H1 (cell line): ENCODE measurements at places on chromosomes 6 and 20.

DNA sequence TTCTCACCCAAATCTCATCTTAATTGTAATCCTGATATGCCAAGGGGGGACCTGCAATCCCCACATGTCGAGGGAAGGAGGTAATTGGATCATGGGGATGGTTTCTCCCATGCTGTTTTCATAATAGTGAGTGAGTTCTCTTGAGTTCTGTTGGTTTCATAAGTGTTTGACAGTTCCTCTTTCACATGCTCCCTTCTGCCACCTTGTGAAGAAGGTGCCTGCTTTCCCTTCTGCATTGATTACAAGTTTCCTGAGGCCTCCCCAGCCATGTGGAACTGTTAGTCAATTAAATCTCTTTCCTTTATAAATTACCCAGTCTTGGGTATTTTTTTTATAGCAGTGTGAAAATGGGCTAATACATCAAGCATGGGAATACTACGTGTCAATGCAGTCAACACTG, 925.0 kb upstream of the MAN1A1 start:
- DNase-seq, result no peak
- H3K4me3 ChIP-seq, result no peak overlapping the region
- H3K27me3 ChIP-seq, result no peaks in the 10 kb centered on the region
- H3K27ac ChIP-seq, result no peak overlapping the region
- no peaks in the 10 kb centered on the region for H3K36me3 ChIP-seq

DNA sequence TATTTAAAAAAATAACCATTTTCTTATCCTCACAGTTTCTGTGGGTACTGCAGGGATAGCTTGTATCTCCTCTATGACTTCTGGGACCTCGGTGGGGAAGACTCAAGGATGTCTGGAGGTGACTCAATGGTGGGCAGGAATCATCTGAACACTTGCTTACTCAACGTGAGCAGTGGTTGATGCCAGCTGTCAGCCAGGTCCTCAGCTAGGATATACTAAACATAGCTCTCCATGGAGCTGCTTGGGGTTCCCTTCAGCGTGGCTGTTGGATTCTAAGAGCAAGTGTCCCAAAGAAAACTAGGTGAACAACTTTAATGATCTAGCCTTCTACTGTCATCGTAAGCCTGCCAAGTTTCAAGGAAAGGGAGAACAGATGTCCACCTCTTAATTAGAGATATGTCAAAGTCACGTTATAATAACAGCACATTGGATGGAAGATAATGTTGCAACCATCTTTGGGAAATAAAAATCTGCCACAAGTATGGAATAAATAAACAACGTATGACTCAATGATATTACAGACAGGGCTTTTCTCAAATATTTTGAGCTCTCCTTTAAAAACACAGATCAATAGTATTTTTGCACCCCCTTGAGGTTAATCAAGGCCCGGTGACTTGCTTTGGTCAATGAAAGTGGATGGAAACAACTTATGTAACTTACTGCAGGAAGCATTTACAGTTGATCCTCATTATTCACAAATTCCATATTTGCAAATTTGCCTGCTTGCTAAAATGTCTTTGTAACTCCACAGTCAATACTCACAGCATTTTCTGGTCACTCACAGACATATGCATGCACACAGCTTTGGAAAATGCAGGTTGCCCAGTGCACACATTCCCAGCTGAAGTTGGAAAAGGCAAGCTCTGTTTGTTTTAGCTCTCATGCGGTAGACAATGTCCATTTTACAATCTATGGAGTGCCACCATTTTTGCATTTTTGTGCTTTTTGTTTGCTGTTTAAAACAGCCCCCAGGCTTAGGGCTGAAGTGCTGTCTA, 6.6 kb upstream of the HEBP2 start:
- H3K27me3 ChIP-seq, result no peaks in the 10 kb centered on the region
- no peak for DNase-seq
- H3K27ac ChIP-seq, result no peak overlapping the region
- H3K36me3 ChIP-seq, result no peaks in the 10 kb centered on the region
- no peaks in the 10 kb centered on the region for H3K4me1 ChIP-seq
- H3K4me3 ChIP-seq, result no peak overlapping the region

GRCh38 chr6:4649728-4650127, 126.5 kb upstream of the CDYL start:
- H3K27ac ChIP-seq, result no peak overlapping the region
- no peak for DNase-seq
- no peak overlapping the region for H3K4me3 ChIP-seq
- H3K36me3 ChIP-seq, result no peaks in the 10 kb centered on the region

DNA sequence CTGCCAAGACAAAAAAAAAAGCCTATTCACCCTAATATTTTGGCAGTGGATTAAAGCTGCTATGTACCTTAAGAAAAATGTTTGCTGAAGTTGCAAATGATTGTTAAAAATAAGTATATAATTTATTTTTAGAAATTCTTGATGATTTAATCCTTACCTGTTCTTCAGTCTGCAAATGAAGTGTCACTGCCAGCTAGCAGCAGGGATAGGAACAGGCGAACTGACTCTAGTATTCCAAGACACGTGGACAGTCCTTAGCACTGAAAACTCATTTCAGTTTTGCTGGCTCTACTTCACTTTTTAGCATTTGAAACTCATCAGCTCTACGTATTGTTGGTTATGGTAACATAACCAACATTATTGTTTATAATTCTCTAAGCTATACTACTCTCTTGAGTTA, 204.4 kb upstream of the ID4 start:
- H3K36me3 ChIP-seq, result no peaks in the 10 kb centered on the region
- no peak for DNase-seq
- H3K27me3 ChIP-seq, result no peaks in the 10 kb centered on the region
- H3K4me3 ChIP-seq, result no peak overlapping the region

DNA sequence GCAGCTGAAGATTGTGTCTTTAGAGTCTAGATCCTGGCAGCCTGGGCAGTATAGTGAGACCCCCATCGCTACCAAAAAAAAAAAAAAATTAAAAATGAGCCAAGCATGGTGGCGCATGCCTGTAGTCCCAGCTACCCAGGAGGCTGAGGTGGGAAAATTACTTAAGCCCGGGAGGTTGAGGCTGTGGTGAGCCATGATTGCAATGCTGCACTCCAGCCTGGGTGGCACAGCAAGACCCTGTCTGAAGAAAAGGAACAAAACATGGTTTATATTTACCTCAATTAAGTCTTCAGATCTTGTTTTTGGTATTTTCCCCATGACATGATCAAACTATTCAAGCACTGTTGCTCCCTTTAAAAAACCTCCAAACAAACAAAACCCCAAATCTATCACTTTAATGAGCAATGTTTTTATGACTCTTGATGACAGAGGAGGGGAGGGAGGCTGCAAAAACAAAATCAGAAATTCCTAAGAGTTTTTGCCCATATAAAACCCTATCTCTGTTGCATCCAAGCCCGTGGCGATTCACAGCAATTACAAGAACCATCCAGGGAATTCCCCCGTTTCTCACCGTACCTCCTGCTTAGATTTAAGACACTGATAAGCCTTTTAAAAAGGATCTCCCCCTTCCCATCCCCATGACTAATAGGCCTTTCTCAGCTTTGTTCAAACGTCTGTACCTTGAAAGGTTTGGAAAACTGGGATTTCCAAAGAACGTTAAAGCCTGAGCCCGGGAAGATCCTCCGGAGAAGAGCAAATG, 259.9 kb downstream of the BMP7 start:
- no peak overlapping the region for H3K4me3 ChIP-seq
- H3K36me3 ChIP-seq, result no peaks in the 10 kb centered on the region
- no peaks in the 10 kb centered on the region for H3K27me3 ChIP-seq
- peaks cover 8% of the 10 kb centered on the region; the same call in 1 of the 2 replicates for H3K4me1 ChIP-seq
- DNase-seq, result no peak
- no peak overlapping the region for H3K27ac ChIP-seq

DNA sequence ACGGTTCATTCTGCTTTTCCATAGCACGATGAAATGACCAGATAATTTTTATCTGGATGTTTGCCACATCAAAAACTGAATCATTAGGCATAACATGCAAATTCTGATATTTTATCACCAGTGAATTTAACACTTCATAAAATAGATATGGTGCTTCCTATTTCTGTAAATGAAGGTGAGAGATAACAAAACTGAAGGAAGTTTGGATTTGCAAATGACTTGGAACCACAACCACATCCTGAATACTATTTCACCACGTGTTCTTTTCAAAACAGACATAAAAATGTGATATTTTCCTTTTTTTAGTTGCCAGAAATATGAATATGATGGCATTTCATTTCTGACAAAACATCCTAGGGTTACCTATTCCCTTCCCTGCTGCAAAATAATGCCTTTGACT, 146.1 kb downstream of the EDN1 start:
- H3K27me3 ChIP-seq, result no peaks in the 10 kb centered on the region
- H3K4me3 ChIP-seq, result no peak overlapping the region
- H3K27ac ChIP-seq, result no peak overlapping the region
- no peaks in the 10 kb centered on the region for H3K36me3 ChIP-seq
- no peaks in the 10 kb centered on the region for H3K4me1 ChIP-seq
- no peak for DNase-seq

DNA sequence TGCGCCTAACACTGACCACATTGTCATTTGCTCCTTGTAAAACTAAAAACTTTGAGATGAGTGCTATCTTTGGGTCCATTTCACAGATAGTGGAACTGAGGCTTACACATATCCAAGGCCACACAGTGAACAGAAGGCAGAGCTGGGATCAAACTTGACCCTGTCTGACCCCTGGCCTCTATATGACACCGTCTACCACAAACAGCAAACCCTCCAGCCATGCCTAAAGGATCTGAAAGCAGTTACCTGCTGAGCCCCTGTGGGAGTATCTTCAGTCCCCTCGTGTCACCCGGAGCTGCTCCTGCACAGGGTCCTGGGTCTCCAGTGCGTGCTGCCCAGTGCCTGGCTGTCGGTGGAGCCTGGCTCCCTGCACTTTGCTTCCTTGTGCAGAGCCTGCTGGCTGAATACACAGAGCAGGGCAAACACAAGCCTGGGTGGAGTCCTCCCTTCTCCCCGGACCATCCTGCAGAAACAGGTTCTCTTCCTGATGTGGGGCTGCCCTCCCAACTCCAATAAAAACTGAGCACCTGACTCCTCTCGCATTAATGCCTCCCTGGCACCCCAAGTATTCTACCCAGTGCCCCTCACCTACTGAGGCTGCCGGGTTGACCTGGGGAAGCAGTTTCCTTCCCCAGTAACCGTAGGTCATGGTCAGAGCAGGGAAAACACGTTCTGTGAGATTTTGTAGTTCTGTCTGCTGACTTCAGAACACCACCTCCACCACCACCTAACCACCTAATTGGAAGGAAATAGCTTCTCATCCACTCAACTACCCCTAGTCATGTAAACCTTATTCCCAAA, at the start of gene BCAS1:
TSS of gene BCAS1 (minus strand) at position 408 of the 801 bp plus-strand sequence. CDS start 11,876 bp downstream, outside the sequence.
- no peak for DNase-seq
- H3K27ac ChIP-seq, result 0 out of 2 replicates have a peak within 1 kb of the TSS, but pooled peaks have one; percentile 17
- no peaks in the 10 kb centered on the region for H3K27me3 ChIP-seq

- peak overlapping the region; percentile 6; the same call in 1 of the 2 replicates for H3K4me3 ChIP-seq
- H3K27me3 ChIP-seq, result no peaks in the 10 kb centered on the region
- 0 out of 2 replicates have a peak overlapping the region, but pooled peaks have one; percentile 37 for H3K27ac ChIP-seq
- peaks cover 15% of the 10 kb centered on the region for H3K4me1 ChIP-seq
These were observed 30.8 kb downstream of the GNAS start for GRCh38 chr20:58883241-58883691.

GRCh38 chr6:115583290-115583689, 477.4 kb downstream of the FRK start:
- no peak overlapping the region for H3K27ac ChIP-seq
- DNase-seq, result no peak
- no peak overlapping the region for H3K4me3 ChIP-seq
- H3K27me3 ChIP-seq, result no peaks in the 10 kb centered on the region
- H3K4me1 ChIP-seq, result no peaks in the 10 kb centered on the region

DNA sequence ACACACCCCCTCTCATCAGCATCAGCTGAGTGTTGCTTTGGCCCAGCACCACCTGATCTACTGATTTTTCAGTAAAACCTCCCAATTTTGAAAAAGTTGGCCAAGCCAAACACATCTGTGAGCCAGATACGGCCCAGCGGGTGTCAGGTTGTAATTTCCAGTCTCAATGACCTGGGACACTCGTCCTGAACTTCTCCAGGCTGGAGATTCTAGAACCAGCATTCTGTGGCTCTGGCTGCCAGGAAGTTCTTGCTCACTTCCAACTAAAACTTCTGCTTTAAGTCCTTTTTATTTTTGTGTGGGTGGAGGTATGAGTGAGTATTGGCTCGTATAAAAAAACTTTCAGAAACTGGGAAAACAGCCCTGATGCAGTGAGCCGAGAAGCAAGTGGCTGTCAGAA, 5.1 kb downstream of the KIAA1755 start:
- no peaks in the 10 kb centered on the region for H3K4me1 ChIP-seq
- DNase-seq, result no peak
- H3K27ac ChIP-seq, result no peak overlapping the region
- no peaks in the 10 kb centered on the region for H3K36me3 ChIP-seq

GRCh38 chr20:41034239-41034638, 5.6 kb downstream of the TOP1 start:
- peaks cover 33% of the 10 kb centered on the region for H3K27me3 ChIP-seq
- DNase-seq, result no peak
- H3K36me3 ChIP-seq, result no peaks in the 10 kb centered on the region; the same call in 1 of the 2 replicates
- H3K4me1 ChIP-seq, result peaks cover 3% of the 10 kb centered on the region; the same call in 1 of the 2 replicates

- no peaks in the 10 kb centered on the region for H3K36me3 ChIP-seq
- H3K27ac ChIP-seq, result no peak overlapping the region
These were observed 62.1 kb downstream of the TBXT start for GRCh38 chr6:166105341-166106075.

GRCh38 chr20:51022227-51022802, 592 bp downstream of the KCNG1 start:
- no peaks in the 10 kb centered on the region for H3K36me3 ChIP-seq
- H3K4me3 ChIP-seq, result peak overlapping the region; percentile 75
- no peak overlapping the region for H3K27ac ChIP-seq
- DNase-seq, result no peak
- peaks cover 16% of the 10 kb centered on the region for H3K4me1 ChIP-seq

DNA sequence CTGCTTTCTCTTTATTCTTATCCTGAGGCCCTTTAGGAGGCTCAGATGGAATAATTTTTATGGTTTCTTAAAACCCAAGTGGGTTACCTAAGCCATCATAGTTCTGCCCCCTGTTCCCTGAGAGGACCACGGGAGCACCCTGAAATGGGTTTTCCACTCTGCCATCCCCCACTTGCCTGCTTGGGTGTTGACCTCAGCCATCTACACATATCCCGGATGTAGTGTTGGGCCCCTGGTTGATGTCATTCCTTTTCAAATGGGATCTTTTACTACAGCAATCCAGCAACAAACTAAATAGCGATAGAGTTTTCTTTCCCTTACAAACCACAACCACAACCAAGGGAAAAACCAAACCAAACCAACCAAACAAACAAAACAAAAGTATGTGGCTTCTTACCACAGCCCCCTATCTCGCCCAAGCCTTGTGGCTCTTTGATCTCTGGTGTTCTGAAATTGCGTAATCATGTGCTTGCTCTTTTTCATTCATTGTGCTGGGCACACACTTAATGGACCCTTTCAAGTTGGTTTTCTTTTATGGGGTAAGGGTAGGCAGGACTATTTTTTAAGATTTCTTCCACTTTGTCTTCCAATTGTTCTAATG, 154.9 kb downstream of the ESR1 start:
- H3K4me1 ChIP-seq, result no peaks in the 10 kb centered on the region
- no peak overlapping the region for H3K4me3 ChIP-seq
- H3K27me3 ChIP-seq, result no peaks in the 10 kb centered on the region

GRCh38 chr6:72151742-72152141, 265.4 kb downstream of the RIMS1 start:
- H3K4me3 ChIP-seq, result no peak overlapping the region
- H3K36me3 ChIP-seq, result no peaks in the 10 kb centered on the region
- H3K4me1 ChIP-seq, result peaks cover 4% of the 10 kb centered on the region
- no peaks in the 10 kb centered on the region for H3K27me3 ChIP-seq
- no peak for DNase-seq
